Globus pallidus (tissue), 1 donor: ENCODE measurements at places on chromosomes 5 and 9.

GRCh38 chr5:109998726-109999125, 309.0 kb downstream of the MAN2A1 start:
- DNase-seq: no peak

DNA sequence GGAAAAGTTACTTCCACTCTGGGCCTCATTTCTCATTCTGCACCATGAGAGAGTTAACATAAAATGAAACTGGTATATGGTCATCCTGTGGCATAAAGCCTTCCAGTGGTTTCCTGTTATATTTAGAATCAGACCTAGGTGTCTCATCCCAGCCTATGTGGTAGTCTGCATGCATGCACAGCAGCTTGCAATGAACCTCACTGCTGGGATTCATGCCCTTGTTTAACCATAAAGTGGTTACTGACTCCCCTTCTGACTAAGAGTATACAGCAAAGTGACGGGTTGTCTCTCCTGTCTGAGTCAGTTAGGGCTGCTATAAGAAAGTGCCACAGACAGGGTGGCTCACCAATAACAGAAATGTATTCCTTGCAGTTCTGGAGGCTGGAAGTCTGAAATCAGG, 14.7 kb upstream of the TDRD7 start:
- no peak for DNase-seq

- no peak for DNase-seq
These were observed 93.6 kb downstream of the CDK5RAP2 start for GRCh38 chr9:120486347-120486746.

DNA sequence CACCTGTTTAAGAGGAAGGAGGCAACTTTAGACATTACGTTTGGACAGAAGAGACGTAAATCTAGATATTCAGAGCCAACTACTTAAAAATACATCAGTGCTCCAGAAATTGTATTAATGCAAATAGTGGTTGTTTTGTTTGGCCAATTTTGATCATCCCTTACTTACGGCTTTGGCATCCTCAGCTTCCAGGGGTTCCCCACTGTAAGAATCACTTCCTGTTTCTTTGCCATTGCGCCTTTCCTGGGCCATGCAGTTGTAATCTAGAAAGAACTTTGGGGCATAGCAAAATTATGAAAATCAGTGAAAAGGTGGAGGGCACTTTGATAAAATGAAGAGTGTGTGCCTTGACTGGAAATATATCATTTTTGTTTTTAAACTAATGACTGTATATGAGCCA, 537.2 kb upstream of the TLE4 start:
- DNase-seq: no peak

- DNase-seq: no peak
These were observed 56.8 kb upstream of the CKS2 start for GRCh38 chr9:89254058-89254772.

GRCh38 chr5:52356311-52356918, 431.3 kb upstream of the ITGA1 start:
- DNase-seq: no peak

- DNase-seq: peak; percentile 51
These were observed 141.9 kb upstream of the SLC12A2 start for GRCh38 chr5:127941646-127942045.

DNA sequence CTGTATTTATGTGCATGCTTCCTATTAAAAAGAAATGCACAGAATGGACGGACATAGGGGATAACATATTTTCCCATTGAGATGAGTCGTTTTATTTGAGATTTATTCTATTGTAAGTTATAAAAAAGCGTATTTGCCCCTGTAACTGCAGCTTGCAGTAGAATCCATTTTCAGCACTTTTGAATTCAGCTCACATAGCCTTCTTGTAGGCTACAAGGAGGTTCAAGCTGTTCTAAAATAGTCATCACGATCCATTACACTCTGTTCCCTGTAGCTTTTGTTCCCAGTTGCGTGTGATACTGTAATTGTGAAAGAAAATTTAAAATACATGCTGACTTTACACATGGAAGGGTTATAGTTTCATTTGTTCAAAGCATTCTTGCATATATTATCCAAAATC, 40.9 kb upstream of the POC5 start:
- no peak for DNase-seq

DNA sequence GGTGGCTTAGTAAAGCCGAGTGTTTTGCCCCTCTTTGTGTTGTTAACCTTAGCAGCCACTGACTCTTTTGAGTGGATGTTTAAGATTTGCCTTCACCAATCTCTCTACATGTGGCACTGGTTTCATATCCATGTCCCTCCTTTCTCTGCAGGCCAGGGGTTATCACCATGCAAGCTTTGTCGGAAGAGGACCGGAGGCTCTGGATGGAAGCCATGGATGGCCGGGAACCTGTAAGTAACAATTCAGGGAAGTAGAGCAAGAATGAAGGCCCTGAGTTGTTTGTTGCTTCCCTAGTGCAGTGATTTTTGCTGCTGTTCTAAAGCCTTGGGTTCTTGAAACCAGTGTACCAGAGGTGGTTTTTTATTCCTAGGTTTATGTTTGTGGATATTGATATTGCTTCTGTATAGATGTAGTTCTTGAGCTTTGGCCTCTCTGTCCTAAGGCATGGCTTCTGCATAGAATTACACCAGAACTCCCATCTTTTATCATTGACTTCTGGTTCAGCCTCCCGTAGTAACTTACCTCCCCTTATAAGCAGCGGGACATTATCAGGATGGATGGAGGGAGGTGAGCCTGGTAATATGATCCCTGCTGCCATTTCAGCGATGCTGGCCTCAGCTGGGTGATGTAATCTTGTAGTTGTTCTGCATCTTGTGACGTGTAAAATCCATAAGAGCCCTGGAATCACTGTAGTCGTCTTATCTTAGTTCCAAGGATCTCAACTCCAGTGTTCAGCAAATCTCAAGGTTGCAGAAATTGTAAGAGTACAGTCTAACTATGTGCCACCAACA, 161.9 kb downstream of the ARHGAP26 start:
- DNase-seq: no peak
